ENCODE measurements at places on chromosomes 12 and 14.

DNA sequence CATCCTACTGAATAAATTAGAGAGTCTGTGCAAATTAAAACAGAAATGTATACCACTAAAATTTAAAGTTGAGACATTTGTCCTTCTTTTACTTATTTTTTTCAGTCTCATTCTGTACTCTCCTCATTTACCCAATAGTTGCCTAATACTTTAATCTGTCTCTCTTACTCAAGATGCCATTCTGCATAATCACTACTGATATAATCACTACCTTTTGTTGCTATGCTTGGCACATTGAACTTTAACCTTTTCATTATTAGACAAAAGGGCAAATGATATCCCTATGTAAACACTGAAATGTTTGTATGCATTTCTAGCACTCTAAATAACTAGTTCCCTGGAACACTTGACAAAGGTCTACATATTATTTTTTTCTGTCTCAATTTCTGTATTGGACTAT lies 1108.3 kb upstream of the FLRT2 start:
- DNase-seq = no peak

- DNase-seq = no peak
Observed at GRCh38 chr14:20524027-20524426, 18.7 kb downstream of the RNASE10 start.

DNA sequence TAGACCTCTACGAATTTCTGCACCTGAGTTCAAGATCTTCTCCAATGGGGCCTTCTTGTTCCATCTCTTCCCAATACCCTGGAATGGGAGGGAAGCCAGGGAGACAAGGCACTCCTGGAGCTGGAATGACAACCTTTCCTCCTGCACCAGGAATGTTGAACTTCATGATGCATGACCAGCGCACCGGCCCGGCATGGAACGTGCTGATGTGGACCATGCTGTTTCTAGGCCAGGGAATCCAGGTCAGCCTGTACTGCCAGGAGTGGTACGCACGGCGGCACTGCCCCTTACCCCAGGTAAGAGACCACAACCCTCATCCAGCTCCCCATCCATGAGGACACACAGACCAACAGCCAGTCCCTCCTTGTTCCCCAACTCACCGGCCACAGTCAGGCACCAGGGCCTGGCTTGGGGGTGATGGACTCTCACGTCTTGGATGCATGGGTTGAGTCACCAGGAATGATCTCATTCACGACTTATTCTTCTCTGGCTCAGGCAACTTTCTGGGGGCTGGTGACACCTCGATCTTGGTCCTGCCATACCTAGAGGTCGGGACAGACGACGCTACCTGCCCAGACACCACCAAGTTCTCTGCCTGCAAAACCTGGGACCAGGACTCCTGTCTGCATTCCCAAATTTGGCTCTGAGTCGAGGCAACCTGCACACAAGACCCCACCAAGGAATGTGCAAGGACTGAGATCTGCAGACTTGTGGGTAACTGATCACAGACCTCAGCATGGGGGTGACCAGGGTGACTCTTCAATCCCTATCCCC lies 20.5 kb downstream of the SOAT2 start:
- DNase-seq = no peak

DNA sequence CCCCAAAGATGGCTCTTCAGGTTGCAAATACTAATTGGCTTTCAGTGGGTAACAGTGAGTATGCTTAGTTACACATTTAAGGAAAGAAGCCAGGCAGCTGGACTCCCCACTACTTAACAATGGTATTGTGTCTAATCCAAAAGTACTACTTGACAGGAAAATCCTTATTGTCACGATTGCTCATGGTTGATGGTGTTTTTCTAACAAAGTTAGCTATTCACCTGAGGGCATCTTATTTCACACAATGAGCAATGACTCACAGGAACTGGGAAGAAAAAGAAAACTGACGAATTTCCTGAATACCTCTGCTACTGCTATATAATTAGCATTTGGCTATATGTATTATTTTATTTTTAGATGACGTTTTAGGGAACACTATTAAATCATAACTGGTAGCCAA lies 33.4 kb upstream of the ALG10 start:
- no peak for DNase-seq

DNA sequence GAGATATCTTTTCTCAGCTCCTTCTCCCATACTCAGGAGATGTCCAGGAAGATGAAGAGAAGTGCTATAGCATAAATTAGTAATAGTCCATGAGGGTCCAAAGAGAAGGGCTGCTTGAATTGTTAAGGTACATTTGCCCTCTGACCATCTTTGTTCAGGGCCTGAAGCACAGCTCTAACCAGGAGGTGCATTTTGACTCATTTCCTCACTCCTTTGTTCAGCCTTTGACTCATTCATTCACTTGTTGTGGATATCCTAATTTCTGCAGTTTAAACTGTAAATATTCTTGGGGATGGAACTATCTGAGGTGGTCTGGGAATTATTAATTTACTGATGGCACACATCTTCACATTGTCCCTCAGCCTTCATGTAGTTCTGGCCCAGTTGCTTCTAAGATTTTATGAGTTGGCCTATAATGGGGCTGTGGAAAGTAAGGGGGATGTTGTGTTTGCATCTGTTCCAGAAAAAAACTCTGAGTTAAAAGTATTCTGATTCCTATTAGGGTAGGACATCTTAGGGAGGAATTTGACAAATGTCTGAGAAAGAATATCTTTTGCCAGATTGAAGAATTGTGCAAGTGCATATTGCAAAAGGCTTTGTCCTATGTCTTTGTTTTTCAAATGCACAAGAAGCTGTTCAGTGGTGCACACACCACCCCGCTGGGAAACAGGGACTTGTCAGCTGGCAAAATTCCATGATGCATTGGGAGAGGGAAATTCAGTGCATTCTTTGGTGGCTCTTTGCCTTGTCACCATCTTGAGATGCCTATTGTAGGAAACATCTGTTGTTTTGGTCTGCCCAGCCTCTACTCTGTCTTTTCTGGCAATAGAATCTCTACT lies 22.1 kb downstream of the SMOC1 start:
- no peak for DNase-seq

- no peak for DNase-seq
Observed at GRCh38 chr12:50690925-50691324, 73.0 kb upstream of the ATF1 start.

DNA sequence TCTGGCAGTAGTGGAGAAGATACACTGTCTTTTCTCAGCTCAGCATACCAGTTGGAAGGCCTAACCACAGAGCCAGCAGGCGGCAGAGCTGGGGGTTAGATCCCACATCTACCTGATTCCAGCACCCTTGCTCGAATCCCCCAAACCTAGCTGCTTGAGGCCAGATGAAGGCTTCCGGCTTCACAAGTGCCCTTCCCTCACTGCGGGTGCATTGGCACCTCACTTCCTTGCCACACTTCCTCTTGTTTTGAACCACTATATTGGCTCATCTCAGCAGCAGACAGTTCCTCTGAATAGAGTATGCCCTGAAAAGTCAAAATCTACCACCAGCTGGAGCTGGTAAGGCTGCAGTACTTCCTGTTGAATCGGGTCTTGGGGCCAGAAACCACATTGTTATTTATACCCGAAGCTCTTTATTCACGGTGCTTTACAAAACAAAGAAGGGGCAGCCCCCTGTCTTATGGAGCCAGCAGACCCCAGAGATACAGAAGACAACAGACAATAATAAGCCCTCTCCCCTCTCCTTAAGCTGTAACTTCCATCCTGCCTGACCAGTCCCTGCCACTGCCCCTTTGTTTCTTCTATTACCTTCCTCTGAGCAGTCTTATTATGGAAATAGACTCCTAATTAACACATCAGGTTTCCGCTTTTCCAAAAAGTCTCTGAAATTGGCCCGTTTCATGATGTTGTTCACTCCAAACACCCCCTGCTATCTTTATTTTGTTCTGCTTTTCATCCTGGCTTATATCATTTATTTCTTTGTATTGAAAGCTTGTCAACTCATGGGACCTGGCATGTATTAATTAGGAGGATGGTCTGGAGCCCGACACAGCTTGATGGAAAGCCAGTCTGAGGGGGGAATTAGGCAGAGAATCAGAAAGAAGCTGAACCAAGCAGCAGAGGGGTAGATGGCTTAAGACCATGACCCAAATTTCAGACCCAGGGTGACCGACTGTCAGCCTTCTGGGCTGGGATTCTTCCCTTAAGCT lies 233.5 kb downstream of the EFCAB11 start:
- DNase-seq = peak; percentile 85

DNA sequence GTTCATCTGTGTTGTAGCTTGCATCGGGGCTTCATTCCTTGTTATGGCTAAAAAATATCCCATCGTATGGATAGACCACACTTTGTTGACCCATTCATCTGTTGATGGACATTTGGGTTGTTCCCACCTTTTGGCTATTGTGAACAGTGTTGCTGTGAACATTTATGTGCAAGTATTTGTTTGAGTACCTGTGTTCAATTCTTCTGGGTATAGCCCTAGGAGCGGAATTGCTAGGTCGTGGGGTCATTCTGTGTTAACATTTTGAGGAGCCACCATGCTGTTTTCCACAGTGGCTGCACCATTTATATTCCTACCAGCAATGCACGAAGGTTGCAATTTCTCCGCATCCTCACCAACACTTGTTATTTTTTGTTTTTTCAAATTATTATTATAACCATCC lies 23.0 kb upstream of the NCOR2 start:
- no peak for DNase-seq

GRCh38 chr12:76533331-76533730 lies 26.2 kb downstream of the OSBPL8 start:
- DNase-seq = no peak

GRCh38 chr14:80627745-80628144 lies 313.8 kb downstream of the CEP128 start:
- no peak for DNase-seq

GRCh38 chr12:12582895-12583303 lies 20.2 kb upstream of the DUSP16 start:
- peak; percentile 10 for DNase-seq

- no peak for DNase-seq
Observed at GRCh38 chr14:85418721-85419120, 111.2 kb upstream of the FLRT2 start.

GRCh38 chr14:71959055-71959454 lies 26.8 kb downstream of the RGS6 start:
- no peak for DNase-seq

- no peak for DNase-seq
Observed at GRCh38 chr14:77579780-77580179, 36.7 kb downstream of the SPTLC2 start.

Data from activated CD4-positive, alpha-beta T cell treated with anti-CD3 and anti-CD28 coated beads, Interleukin-2, amount 10 ng/mL, durations not matched to agents 7 days and 5 days (primary cell).